ENCODE measurements at places on chromosomes 16 and 17.

DNA sequence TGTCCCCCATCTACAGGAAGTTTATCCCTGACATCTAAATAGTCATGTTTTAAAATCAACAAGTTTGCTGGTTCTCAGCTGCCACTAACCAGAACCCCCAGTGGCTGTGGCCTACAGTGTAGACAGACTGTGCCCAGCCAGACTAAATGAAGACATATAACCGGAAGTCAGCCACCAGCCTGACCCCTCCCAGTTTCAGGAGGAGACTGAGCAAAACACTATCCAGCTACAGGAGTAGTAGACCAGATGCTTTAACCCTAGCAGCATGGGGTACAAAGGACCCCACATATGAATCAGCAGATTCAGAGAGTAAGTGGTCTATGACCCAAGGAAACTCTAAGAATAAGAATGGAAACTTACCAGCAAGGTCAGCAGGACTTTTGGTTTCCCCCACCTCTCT, 83.4 kb downstream of the HIC1 start:
- no peak for DNase-seq

DNA sequence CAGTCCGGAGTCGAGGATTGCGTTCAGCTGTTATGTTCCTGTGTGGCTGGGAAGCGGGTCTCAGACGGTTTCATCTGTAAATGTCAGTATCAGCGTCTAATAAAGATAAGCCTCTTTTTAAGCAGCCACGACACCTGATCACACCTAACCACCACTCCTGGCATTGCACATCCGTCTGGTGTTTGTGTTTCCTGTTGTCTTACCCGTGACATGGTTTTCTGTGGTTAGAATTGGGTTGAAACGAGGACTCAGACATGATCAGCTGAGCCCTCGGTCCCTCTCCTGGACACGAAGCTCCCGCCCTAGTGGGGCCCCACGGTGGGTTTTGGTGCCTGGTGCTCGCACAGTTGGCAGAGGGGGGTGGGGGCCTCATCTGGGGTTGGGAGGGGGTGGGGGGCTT, 18.3 kb downstream of the CPNE7 start:
- DNase-seq = no peak

GRCh38 chr16:80746231-80746630, 58.2 kb downstream of the CDYL2 start:
- DNase-seq = no peak

DNA sequence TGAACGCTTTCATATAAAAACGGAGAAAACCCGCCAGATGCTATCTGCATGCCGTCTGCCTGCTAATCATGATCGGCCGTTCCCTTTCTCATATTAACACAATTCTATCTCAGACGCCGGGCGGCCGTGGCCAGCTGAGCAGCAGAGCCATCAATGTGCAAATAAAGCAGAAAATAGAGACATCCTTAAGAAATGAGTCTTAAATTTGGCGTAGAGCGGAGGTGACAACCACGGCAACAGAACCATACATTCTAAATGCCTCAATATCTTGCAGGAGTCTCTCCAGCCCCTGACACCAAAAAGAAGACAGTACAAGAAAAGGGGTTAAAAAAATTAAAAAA, 2.7 kb upstream of the IRX5 start:
- DNase-seq = no peak

DNA sequence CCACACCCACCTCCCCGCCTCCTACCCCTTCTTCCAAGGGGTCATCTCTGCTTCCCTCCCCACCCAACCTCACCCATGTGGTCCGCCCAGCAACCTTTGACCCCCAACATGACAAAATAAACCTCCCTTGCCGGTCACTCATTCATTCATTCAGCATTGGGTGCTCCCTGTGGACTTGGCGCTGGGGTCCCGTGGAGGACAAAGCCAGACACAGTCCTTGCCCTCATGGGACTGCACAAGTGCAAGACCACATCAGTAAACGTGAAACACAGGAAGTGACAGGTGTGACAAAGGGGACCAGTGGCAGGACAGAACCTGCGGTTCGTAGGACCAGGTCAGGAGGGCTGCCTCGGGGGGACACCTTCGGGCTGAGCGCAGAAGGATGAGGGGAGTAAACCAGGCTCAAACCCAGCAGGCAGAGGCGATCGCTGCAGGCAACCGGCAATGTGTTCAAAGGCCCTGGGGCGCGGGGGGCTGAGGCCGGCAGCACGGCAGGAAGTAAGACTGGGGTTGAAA, 185.4 kb downstream of the SEC14L1 start:
- DNase-seq = no peak

DNA sequence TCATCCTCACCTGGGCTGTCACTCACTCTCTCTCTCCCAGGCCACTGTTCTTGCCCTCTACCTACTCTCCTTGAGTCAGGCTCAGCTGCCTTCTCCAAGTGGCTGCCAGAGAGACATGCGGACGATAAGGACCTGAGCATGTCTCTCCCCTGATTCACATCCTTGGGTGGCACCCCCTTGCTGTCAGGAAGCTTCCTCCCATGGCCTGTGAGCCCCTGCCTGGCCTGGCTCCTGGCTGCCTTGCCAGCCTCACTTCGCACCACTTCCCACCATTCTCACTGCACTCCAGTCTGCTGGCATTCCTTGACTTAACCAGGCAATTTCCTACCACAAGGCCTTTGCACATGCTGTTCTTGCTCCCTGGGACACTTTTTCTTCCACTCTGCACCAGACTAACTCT, 2.7 kb upstream of the ALDH3A1 start:
- no peak for DNase-seq

GRCh38 chr17:64662774-64663367, 764 bp upstream of the SMURF2 start:
- DNase-seq = no peak

DNA sequence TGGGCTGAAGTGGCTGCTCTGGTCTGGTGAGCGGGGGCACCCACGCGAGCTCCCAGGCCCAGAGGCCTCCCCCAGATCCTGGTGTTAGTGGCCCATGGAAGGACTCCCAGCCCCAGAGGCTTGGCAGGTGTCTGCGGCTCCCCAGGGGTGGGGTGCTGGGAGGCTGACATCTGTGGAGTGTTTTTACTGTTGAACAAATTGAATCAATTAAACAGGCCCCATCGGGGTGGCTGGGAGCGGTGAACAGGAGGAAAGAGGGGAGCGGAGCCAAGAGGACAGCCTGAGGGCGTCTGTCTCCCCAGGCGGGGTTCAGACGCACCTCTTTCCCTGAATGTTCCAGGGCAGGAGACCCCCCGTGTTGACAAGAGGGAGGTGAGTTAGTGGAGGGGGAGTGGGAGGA, 29.9 kb downstream of the ACTG1 start:
- DNase-seq = no peak

GRCh38 chr16:73998707-73999106, 297.9 kb upstream of the PSMD7 start:
- DNase-seq = no peak

- no peak for DNase-seq
These were observed 5.0 kb upstream of the SPIRE2 start for GRCh38 chr16:89823087-89823823.

DNA sequence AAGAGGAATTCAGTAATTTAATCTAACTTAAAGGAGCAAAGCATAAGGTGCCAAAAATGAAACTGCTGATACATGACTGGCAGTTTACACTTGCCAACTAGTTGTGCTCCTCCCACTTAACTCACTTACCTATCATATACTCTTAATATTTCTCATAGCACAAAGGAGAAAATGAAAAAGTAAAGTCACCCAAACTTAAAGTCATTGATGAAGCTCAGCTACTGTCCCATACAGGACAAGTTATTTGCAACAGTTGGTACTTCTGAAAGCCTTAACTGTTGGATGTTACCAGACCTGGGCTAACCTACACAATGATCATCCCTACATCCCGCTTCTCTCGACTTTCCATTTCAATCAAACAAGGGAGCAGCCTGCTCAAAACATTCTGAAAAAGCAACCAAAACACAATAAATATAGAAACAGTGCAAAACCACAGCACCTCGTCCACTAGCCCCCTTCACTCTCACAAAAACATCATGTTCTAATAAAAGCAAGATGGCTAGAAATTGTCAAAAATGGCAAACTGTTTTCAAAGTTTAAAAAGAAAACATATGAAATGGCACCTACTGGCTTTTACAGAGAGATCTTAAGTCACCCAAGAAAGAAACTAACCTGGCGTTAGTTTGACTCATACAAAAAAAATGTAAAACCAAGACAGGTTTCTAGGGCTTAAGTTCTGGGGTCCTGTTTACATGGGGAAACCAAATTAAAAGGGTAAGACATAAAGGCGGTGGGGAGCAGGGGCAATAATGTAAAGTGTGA, 868 bp downstream of the MED13 start:
- DNase-seq = no peak

DNA sequence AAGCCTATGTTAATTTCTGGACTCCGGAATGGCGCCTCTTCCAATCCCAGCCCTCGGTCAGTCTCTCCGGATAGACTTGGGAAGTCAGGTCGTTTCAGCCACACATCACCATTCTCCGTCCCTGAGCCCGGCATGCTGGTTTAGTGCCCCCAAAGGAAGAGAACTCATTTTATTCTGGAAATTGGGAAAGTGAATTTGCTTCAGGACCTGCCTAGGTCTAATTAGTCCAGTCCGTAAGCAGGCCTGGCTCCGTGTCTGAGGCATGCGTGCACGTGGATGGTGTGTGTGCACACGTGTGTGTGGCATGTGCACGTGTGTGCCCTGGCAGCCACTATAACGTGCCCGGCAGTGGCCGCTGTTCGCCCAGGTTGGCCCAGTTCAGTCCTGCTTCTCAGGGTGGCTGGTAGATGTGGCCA, 77.4 kb downstream of the RPA1 start:
- DNase-seq = no peak

DNA sequence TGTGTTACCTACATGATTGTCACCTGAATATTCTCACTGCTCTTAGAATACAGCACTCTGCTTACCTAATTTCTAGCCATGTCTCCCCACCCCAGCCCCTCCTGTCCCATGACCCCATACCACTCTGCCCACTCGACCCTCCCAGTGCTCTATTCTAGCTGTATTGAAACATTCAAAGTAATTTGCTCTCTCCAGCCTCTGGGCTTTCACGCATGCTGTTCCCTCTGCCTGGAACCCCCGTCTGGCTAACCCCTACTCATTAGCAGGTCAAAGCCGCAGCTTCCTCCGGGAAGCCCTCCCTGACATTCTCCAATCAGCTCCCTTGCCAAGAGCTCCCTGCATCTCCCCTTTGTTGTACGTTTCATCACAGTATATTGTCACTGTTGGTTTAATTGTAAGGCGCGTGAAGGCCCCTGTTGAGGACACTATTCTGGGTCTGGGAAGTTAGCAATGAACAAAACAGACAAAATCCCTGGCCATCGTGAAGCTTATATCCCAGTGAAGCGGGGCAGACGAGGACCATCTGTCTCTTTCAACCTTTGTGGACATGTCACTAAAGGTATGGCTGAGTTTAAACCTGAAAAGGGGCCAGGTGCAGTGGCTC, 72.3 kb upstream of the LHX1 start:
- no peak for DNase-seq

DNA sequence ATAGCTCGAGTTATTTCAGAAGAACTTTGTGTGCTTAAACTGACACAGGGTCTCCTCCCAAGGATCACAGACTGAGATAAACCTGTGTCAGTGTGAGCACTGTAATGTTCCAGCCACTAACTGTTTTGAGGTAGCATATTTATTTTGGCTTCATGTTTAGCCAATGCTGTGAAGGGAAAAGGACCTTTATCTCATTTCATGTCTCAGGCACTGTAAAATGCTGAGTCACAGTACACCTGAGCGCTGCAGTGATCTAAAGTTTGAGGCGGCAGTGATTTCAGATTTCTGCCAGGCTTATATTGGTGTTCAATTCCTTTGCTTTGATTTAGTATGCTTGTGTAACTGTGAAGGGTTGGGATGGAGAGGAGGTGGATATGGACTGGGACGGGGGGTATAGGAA, 3.1 kb upstream of the DNAJA2 start:
- DNase-seq = no peak

DNA sequence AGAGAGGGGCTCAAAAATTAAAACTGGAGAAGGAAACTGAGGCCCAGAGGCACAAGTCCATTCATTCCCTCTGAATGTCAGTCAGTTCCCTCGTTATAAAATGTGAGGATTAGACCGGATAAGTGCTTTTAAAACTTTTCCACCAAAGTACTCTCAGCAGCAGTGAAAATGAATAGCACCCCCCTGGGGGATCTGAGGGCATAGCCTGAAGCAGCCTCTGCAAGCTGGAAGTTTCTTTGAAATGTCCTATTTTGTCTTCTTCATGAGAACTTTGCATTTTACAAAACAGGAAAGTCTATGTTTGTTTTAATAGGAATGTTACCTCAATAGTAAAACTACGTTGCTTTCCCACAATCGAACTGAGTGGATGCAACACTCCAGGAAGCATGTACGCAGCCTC, 273.0 kb downstream of the CEP112 start:
- no peak for DNase-seq

DNA sequence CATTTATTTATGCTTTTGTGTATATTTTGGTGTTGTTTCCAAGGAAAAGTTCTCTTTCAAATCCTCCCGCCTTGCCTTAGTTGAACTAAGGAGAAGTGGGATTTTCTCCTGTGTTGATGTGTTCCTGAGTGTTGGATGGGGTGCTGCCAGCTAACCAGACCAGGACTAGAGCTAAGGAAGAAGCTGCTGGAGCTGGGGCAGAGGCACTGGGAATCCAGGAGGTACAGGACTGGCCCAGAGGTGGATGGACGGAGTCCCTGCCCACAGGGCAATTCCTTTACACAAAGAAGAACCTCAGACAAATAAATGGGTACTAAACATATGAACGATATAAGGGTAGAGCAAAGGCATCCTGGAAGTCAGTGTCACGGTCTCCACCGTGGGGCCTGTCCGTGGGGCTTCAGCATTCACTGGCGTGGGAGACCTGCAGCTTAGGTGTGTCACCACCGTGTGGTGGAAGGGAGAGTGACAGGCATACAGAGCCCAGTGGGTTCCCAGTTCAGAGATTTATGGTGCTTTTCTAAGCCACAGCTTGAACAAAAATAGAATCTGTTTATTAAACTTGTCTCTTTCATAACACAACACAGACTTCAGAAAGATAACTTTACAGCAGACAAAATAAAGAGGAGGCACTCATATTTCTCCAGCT, 270.7 kb downstream of the NTN1 start:
- DNase-seq = peak; percentile 54

DNA sequence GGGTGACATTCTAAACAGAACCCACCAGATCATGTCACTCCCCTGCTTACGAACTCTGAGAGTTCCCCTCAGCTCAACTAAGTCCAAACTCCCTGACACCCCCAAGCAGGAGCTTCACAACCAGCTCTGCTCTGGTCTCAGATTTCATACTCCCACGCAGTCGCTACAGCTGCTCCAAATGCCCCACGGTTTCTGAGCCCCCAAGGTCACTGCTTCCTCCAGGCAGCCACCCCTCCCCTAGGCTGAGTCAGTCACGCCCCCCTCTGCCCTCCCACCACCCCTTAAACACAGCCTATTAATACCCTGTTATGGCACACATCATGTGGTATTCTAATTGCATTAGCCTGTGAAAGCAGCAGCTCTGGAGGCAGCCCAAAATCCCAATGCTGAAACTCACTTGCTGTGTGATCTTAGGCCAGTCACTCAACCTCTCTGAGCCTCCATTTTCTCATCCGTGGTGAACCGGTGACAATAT, 51.5 kb downstream of the GSG1L start:
- no peak for DNase-seq

- DNase-seq = no peak
These were observed 14.5 kb downstream of the MMP28 start for GRCh38 chr17:35780950-35781349.

Data from activated CD4-positive, alpha-beta T cell treated with anti-CD3 and anti-CD28 coated beads, Interleukin-2, amount 50 U/mL, for 48 hours (primary cell).